Stimulated activated CD8-positive, alpha-beta memory T cell treated with anti-CD3 and anti-CD28 coated beads, Interleukin-15, amount 100 ng/mL, for 1 hour (primary cell): ENCODE measurements at places on chromosomes 13 and 19.

GRCh38 chr13:59680429-59681024 is 483.2 kb downstream of the DIAPH3 start:
- DNase-seq, result no peak

GRCh38 chr13:83350569-83350968 is 531.7 kb downstream of the SLITRK1 start:
- DNase-seq, result no peak

- DNase-seq, result no peak
Observed at GRCh38 chr19:720345-721160, 11.8 kb downstream of the PALM start.

DNA sequence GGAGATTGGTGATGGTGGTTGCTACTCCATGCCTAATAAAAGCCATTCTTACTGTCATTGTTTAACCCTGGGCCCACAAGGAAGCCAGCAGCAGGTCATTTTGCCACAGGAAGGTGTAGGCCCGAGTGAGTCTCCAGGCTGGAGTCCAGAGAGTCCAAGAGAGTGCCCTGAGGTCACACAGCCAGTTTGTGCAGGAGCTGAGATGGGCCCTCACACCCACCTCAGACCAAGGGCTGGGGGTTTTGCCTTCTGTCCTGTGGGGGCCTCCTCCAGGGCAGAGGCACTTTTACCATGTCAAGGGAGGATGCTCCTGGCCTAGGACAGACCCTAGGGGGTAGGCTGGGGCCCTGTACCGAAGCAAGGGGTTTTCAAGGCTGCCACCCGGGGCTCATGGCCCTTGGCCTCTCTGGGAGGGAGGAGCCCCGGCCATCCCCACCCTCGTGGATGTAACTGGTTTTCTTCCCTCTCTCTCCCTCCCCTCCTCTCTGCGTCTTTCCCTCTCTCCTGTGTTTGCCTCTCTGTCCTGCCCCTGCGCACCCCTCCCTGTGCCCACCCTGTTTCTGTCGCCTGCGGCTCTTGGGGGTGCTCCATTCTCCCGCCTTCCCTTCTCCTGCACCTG is 8.0 kb downstream of the CYTH2 start:
- DNase-seq, result no peak

DNA sequence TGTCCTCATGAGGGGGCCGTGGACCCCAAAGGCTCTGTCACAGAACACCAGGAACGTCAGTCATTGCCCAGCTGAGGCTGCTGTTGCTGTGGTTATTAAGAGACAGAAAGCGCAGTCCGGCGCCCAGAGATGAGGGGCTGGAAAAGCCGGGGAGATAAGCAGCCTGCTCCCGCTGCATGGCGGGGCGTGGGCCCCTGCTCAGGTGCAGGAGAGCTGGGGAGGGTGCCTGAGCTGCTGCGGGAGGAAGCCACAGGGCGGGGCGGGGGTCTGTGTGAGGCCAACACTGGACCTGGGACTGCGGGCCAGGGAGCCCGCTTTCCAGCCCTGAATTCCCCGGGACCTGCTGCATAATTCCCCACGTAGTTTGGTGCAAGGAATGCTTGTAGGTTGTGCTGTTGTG is 11.3 kb downstream of the SOX1 start:
- DNase-seq, result no peak

DNA sequence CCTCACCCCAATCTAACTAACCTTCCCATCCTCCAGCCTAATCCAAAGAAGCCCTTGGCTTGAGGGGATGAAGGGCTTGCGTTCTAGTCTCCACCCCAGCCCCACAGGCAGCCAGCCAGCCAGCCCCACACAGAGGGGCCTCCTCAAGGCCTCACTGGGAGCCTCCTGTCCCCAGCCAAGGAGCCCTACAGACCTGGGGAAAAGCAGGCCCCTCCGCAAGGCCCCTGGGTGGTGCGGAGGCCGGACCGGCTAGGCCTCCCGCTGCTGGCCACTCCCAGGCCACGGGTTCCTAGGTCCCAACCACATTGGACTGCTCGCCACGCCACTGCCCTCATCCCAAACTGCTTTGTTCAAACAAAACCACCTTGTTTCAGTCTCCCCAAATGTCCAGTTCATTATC is 78.0 kb downstream of the ZIC5 start:
- DNase-seq, result no peak

DNA sequence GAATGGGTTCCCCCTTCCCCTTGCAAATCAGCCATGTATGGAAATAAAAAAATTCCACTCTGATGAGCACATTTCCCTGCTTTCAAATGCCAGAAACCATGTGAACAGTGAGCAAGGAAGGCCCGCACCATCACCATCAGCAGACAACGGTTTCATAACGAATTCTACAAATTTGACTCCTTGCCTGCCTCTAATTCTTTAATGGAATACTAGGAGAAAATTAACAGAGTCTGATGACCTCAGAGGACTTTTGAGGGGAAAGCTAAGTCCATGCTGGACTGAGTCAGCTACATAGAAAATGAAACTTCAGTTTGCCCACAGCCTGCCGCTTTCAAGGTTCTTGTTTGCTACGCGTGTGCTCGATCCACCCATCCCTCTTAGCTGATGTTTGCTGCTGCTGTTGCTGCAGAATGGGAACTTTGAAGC is 46.7 kb upstream of the KL start:
- DNase-seq, result no peak

- no peak for DNase-seq
Observed at GRCh38 chr13:110382229-110382628, 75.1 kb downstream of the COL4A2 start.

- no peak for DNase-seq
Observed at GRCh38 chr13:73782450-73783449, 351.5 kb downstream of the KLF12 start.

- DNase-seq, result no peak
Observed at GRCh38 chr19:41997121-41997850, 3.3 kb upstream of the ATP1A3 start.

GRCh38 chr19:30132343-30133075 is 190.5 kb downstream of the URI1 start:
- DNase-seq, result no peak

DNA sequence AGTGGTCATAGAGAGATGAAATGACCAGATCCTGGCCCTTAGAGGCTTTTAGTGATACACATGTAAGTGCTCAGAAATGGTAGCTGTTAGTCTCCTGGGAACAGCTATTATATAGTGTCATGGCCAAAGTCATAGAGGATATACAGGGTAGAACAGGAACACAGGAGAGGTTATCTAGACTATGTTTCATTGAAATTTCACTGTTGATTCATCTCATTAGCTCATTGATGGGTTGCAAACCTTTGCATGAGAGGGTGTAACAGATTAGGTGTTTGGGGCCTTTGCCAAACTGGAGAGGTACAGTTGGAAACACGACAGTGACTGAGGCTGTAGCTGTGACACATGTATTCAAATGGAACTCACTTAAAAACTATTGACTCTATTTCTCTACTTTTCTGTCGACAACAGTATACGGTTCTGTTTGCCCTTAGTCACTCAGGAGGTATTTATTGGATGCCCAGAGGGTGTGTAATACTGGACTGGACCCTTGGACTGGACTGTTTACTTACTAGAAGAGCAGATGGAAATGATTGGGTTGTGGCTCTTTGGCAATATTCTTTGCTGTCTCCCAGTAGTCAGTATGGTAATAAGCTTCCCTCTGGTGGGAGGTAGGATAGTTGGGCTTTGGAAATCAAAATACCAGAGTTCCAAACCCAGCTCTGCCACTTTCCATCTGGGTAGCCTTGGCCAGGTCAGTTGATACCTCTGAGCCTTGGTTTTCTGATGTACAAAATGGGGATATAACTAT is 29.8 kb downstream of the ARHGAP35 start:
- DNase-seq, result no peak

- no peak for DNase-seq
Observed at GRCh38 chr13:112680741-112681360, 9.0 kb upstream of the ATP11A start.

GRCh38 chr19:41530761-41531301 is 45.1 kb upstream of the CEACAM21 start:
- no peak for DNase-seq

- DNase-seq, result peak; percentile 9
Observed at GRCh38 chr13:29954082-29955028, 103.9 kb upstream of the UBL3 start.

DNA sequence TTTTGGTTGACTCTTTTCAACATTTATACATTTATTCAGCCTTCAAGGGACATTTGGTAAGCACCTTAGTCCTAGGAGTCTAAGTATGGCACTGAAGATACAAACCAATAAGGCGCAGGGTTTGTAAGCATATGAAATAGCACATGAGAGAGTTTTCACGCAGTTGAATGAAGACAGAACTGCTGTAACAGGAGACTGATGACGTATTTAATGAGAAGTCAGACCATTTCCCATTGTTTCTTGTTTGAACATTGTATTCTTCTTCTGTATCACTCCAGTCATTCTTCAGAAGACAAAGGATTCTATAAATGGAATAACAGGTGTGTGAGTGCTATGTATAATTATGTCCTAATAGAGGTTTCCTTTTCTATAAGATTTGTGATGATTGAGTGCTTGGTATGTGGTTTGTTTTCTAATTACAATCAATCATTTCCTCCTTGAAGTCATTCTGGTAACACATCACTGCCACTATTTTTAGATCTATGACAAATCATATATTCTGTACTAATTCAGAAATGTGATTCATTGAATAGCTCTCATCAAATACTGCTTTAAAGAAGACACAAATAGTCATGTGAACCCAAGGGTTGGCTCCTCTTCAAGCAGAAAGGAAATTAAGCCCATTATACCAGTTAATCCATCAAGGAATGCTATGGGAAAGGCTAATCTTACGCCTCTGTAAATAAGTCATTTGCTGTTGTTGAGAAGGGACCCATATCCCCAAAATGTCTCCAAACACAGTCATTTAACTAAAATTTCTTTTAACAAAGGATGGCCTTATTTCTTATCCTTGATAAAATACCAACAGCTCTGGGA is 222.8 kb upstream of the NBEA start:
- no peak for DNase-seq

DNA sequence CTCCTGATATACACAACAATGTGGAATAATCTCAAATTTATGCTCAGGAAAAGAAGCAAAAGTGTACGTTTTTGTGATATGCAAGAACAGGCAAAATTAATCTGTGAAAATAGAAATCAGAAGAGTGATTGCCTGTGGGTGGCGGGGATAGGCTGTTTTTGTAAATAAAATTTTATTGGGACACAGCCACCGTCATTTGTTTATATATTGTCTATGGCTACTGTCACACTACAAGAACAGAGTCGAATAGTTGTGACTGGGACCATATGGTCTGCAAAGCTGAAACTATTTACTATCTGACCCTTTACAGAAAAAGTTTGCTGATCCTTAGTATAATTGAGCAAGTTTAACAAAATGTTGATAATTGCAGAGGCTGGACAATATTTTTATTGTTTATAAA is 269.5 kb upstream of the HTR2A start:
- no peak for DNase-seq

DNA sequence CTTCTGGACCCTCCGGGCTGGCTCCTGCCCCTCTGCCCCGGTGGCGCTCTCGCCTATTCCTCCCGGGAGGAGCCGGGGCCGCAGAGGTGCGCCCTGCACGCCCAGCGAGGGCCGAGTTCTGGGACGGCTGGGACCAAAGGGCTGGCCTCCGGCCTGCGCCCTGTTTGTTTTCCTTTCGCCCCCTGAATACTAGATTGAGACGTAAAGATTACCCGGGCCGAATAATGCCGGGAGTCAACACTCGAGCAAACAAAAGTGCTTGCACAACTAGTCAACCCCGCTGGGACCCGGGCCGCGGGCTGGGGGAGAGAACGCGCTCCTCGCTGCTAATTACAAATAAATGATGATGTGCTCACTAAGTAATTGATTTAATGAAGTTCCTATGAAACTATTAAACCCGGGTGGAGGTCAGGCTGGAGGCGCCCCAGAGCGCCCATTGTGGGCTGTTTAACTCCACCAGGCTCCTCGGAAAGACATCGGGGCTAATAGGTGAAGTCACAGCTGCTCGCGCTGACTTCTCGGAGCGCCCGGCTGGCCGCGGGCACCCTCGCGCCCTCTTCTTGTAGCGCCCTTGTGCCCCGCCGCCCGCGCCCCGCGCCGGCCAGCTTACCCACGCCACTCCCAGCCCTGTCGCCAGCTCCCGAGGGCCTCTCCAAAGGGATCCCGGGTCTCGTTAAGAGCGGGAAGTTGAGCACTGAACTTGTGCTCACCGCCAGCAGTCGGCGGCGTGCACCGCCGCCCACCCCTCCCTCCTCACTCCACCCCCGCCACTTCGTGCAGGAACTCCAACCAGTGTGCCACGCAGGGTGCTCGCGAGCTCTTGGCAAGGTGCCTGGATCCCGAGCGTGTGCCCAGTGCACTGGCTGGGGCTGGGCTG is 14.9 kb downstream of the ZIC5 start:
- DNase-seq, result no peak

DNA sequence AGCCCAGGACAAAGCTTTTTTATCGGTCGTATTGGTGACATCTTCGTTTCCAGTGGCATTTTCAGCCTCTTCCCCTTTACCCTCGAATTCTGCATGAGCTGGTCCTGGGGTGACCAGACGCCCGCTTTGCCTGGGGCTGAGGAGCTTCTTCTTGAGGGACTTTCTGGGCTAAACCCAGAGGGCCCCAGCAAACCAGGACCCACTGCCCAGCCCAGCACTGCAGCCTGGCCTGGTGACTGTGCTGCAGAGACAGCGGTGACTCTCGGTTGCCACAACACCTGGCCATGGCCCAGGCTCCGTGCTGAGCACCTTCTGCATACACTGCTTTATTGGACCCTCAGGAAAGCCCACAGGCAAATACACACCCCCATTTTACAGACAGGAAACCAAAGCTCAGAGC is 21.0 kb downstream of the SPACA7 start:
- no peak for DNase-seq

DNA sequence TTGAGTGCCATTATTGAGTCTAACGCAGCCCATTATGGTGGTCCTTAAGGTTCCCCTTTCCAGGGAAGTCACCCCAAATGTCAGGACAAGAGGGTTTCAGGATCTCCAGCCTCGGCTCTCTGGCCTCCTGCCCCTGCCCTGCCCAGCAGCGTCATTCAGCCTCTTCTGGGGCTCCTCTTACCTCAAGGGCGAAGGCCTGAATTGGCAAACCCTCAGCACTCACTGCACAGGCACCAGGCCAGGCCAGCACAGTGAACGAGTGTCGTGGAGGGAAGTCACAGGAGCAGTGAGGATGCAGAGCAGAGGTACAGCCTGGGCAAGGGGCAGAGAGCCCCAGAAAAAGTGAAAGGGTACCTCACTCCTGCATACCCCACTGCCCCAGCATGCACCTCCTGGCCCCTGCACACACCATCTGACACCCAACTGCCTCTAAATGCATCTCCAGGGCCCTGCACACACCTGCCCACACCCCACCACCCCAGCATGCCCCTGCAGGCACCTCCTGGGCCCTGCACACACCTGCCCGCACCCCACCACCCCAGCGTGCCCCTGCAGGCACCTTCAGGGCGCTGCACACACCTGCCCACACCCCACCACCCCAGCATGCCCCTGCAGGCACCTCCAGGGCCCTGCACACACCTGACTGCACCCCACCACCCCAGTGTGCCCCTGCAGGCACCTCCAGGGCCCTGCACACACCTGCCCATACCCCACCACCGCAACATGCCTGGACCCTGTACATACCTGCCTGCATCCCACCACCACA is 19.8 kb downstream of the SLC25A42 start:
- DNase-seq, result no peak
